ENCODE measurements at places on chromosomes 2 and 18.
A peak's percentile ranks its signal among the peaks of the same experiment; 100 is the strongest.

GRCh38 chr18:41751161-41751560 lies 203.9 kb upstream of the PIK3C3 start:
- no peak for DNase-seq

- DNase-seq = no peak
These were observed 9.4 kb upstream of the GBX2 start for GRCh38 chr2:236177604-236177966.

- no peak for DNase-seq
These were observed 160.9 kb downstream of the RDH14 start for GRCh38 chr2:18399601-18400000.

DNA sequence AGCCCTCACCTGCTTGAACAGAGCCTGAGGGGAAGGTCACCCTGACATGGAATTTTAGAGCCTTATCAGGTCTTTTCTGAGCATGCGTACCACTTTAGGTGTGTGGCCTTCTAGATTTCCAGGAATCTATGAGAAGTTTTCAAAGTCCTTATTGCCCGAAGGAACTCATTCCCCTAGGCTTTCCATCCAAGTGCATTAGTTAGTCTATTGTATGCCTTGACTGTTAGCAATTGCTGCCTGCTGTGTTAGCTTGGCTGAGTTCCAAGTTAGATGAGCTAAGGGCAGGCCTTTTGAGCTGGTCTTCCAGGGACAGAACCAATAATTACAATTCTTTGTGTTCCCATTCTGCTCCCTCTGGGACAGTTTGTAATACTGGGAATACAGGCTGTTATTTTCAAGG lies 30.8 kb upstream of the PUM2 start:
- DNase-seq = no peak

DNA sequence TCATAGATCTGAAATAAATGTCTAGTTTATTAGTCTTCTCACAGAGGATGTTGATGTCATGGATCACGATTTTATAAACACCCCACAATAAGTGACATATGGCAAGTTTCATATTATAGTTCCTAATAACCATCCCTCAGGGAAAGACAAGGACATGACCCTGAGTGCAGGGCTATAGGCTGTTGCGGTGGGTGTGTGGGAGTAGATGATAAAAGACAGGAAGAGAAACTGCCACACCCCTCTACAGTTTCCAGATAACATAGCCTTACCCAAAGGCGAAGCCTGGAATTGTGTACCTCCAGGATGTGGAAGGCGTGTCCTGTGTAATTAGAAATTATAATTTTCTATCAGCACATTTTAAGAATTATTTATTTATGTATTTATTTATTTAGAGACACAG lies 2.4 kb upstream of the NEDD4L start:
- no peak for DNase-seq

DNA sequence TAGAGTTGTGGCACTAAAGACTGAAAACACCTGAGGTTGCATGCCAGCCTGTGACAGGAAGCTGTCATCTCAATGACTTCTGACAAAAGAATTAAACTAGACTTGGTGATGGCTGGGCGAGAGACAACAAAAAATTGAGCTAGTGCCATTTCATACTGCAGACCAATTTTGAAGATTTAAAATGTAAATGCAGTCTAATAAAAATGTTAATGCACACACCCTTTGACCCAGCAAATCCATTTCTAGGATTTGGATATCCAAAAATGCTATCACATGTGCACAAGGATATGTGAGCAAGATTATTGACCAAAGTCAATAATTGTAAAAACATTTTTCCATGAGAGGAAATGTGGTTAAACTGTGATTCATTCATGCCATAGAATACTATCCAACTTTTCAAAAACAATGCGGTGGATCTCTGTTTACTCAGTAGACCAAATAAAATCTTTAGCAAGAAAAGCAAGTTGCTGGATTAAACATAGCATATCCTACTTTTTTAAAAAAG lies 5.6 kb downstream of the FBXO36 start:
- no peak for DNase-seq

DNA sequence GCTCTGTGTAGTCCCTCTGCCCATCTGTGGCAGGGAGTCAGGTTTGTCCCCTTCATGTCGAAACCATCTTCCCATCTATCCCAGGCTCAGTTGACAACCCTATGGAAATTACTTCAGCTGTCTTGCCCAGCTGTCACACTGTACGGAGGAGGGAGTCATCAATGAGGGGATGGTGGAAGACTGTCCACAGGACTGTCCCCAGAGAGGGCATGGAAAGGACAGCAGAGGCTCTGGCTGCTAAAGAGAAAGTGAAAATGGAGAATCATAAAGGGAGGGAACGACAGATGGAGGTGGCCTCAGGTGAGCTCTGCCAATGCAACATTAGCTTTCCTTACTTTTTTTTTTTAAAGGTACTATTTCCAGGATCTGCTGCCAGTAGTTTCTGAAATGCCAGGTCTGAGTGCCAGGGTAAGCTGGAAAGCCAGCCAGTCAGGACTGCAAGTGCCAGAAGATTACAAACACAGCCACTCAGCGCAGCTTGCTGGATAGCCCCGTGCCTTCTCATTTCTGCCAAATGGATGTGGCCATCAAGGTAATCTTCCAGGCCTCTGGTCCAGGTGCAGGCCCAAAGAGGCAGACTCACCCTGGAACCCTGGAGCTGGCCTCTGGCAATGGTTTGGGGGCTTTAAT lies 192.8 kb downstream of the AGPS start:
- DNase-seq = no peak

- no peak for DNase-seq
These were observed 288.1 kb downstream of the EPHA4 start for GRCh38 chr2:221283896-221284545.

GRCh38 chr2:216090369-216090786 lies 8.7 kb downstream of the TMEM169 start:
- DNase-seq = no peak

- no peak for DNase-seq
These were observed 23.8 kb upstream of the CCL20 start for GRCh38 chr2:227789803-227790202.

DNA sequence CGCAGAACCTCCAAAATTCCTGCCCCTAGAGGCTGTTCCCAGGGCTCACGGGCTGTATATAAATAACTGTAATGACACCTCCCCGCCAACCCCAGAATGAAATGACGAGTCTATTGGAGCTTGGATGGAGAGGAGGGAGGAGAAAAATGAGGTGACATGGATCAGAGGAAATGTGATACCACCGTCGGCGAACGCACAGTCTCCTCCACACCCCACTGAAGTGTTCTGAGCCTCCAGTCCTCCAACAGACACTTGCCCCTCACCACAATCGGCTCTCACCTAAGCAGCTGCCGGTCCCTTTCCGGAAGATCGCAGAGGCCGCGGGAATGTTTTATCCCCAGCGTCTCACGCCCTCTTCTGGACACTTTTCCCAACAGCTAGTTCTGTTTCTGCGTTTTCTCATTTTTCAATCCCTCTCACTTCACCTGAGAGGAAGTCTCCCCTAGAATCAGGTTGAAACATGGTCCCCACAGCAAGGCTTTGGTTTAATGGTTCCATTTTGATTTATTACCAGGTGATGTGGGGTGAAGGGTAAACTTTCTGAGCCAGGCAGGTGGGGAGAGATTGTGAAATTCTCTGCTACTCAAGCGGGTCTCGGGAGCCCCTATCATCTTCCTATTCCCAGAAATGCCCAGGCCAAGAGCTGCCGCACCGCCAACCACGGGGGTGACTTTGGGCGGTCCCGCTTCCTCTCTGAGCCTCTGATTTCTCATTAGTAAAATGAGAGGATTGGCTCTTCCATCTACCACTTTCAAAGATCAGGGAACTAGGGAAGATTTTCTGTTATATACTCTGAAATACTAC lies 9.1 kb upstream of the MYO5B start:
- DNase-seq = no peak

- DNase-seq = no peak
These were observed 238.1 kb downstream of the TMEM182 start for GRCh38 chr2:102999958-103000357.

GRCh38 chr2:234399451-234400246 lies 97.2 kb downstream of the ARL4C start:
- DNase-seq = no peak

- no peak for DNase-seq
These were observed 29.6 kb upstream of the ITGAV start for GRCh38 chr2:186560254-186560653.

- DNase-seq = no peak
These were observed 1.9 kb upstream of the WDR75 start for GRCh38 chr2:189439342-189439741.

GRCh38 chr2:236582968-236583367 lies 13.3 kb downstream of the ACKR3 start:
- no peak for DNase-seq

GRCh38 chr2:207143215-207144172 lies 22.3 kb downstream of the KLF7 start:
- DNase-seq = peak; percentile 5

- DNase-seq = no peak
These were observed 42.6 kb downstream of the ARHGAP15 start for GRCh38 chr2:143171817-143172216.

DNA sequence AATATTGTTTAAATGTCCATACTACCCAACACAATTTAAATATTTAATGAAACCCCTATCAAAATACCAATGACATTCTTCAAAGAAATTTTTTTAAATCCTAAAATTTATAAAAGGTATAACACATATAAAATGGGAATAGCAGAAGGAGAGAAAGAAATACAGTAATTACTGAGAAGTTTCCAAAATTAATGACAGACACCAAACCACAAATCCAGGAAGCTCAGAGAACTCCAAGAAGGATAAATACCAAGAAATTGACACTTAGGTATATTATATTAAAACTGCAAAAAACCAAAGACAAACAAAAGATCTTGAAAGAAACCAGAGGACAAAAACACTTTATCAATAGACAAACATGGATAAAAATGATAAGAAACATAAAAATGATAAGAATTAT lies 101.1 kb downstream of the MEMO1 start:
- DNase-seq = no peak

- no peak for DNase-seq
These were observed 31.6 kb downstream of the NDUFS1 start for GRCh38 chr2:206127656-206128055.

DNA sequence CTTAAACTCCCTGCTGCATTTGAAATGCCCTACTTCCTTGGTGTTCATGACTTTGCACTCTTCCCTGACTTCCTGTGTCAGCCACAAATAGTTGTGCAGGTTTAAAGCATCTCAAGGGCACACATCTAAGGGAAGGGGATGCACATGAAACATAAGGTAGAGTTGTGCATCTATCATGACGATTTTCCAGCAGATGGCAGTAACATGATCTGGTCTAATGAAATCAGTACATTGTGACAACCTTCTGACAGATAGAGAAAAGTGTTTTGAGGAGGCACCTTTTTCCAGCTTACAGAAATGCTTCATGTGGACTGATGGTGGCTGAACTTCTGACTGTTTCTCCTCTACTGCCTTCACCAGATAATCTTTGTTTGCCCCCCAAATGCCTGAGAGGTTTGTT lies 238.9 kb downstream of the XIRP2 start:
- DNase-seq = no peak

DNA sequence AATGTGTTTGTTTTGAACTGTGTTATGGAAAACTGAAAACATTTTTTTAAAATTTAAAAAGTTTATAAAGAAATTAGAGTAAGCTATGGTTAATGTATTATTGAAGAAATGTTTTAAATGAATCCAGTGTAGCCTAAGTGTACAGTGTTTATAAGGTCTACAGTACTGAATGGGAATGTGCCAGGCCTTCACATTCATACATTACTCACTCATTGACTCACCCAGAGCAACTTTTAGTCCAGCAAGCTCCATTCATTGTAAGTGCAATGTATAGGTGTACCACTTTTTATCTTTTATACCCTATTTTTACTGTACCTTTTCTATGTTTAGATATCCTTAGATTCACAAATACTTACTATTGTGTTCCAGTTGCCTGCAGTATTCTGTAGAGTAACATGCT lies 215.1 kb upstream of the THUMPD2 start:
- DNase-seq = no peak

DNA sequence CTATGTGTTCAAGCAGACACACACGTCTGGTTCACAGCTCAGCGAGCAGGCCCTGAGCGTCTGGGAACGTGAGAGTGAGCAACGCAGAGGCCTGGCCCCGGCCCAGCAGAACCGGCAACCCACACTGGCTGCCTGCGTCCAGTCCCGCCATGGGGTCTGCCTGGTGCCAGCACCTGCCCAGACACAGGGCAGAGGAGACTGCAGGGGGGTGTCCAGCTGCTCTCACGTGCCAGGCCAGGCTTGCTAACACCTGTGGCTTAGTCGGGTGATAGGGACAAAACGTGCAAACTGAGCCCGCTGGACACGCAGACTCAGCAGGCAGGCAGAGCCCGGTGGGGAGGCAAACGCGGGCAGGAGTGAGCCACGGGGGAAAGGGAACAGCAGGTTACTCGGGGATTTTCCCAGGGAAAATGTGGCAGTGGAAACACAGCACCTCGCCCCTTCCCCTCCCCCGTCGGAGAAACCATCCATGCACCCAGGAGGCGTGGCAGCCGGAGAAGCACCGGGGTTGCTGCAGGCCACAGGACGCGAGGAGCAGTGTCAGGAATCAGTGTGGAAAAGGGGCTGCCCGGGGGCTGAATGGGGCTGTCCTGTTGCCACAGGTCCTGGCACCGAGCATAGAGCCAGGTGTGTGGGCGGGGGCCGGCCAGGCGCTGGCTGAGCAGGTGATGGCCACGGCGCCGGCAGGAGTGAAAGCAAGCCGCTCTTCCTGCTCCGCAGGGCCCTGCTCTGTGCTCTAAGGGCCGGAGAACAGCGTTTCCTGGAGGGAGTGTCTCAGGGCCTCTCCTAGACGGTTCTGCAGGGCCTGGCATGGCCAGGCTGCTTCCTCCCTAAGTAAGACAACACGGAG lies 154.7 kb downstream of the HDAC4 start:
- no peak for DNase-seq

DNA sequence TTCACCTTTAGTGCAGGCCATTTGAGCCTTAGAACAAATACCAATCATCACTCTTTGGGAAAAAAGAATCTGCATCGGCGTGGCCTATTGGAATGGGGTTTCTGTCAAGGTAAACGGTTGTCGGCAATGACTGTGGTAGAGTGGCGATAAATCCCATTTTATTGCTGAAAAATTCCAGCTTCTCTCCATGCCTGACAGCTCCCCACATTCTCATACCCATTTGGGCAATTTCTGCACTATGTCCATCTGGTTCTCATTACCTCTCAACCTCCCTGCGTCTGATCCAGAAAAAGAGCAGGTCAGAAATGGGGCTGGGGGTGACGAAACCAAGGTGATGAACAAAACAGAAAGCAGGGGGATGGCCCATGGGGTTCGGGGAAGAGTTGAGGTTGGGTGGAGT lies 254.0 kb downstream of the MEIS1 start:
- DNase-seq = no peak

DNA sequence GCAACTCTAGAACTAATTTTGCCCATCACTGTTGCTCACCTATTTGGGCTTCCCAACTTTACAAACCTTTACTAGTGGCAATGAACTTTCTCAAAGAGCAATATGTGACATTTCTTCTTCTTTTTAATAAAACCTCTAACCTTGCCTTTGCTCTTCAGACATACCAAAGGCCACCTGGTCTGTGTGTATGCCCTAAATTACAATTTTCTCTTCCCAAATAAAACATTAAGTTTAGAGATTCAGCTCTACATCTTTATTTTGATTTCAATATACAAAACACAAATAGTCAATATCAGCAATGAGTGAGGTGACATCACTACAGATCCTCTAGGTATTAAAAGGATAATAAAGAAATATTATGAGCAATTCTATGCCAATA lies 35.1 kb upstream of the MYCN start:
- DNase-seq = no peak
